PC-9 (cell line): ENCODE measurements at places on chromosomes 1 and 21.

- H3K4me1 ChIP-seq: peaks cover under 1% of the 10 kb centered on the region; the same call in 1 of the 2 replicates
- H3K4me3 ChIP-seq: no peak overlapping the region
- H3K36me3 ChIP-seq: peaks cover 35% of the 10 kb centered on the region
- no peak overlapping the region for H3K27ac ChIP-seq
- no peaks in the 10 kb centered on the region for H3K27me3 ChIP-seq
These were observed 11.8 kb downstream of the LRRC8D start for GRCh38 chr1:89832496-89833127.

- no peak for DNase-seq
- no peaks in the 10 kb centered on the region for H3K27me3 ChIP-seq
- no peak overlapping the region for H3K27ac ChIP-seq
These were observed 45.9 kb upstream of the NRDC start for GRCh38 chr1:51924455-51924854.

DNA sequence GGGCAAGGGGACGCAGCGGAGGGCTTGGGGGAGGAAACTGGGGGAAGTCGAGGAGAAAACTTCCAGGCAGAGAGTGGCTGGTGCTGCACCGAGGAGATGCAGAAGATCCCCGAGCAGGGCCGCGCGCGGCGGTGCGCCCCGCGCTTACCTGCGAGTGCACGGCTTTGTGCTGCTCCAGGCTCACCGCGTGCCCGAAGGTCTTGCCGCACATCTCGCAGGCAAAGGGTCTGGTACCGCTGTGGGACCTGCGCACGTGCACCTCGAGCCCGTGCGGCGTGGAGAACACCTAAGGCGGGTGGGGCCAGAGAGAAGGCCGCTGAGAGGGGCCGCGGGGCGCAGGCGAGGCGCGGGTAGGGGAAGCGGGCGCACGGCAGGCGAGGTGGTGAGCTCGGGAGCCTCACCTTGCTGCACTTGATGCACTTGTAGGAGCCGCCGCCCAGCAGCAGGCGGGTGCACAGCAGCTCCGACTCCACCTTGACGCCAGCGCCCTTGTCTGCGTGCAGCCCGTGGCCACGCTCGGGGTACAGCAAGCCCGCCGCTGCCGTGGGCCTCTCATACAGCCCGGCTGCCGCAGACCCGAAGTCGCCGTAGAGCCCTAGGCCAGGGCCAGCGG lies 6.4 kb downstream of the GFI1 start:
- no peak for DNase-seq
- H3K36me3 ChIP-seq: no peaks in the 10 kb centered on the region
- 0 out of 2 replicates have a peak, but pooled peaks cover 11% of the 10 kb centered on the region for H3K4me1 ChIP-seq
- H3K27ac ChIP-seq: no peak overlapping the region
- H3K27me3 ChIP-seq: peaks cover 28% of the 10 kb centered on the region; the same call in 1 of the 2 replicates
- no peak overlapping the region for H3K4me3 ChIP-seq

DNA sequence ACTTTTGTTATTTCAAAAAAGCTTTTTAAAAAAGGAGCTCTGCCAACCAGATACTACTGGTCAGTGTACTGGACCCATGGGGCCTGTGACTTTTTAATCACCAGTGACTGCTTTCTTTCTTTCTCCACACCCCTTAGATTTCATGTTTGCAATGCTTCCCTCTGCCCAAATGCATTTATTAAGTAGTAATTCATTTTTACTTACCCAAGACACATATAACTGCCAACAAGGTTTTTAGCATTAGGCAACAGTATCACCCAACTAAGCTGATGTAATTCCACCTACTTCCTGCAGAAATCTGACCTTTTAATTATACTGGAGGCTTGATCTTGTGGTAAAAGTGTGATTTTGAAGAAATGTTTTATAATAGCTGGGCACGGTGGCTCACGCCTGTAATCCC lies 12.5 kb downstream of the MECR start:
- 0 out of 2 replicates have a peak, but pooled peaks cover 5% of the 10 kb centered on the region for H3K36me3 ChIP-seq
- H3K4me3 ChIP-seq: no peak overlapping the region
- H3K27ac ChIP-seq: peak overlapping the region; percentile 50
- H3K4me1 ChIP-seq: no peaks in the 10 kb centered on the region
- H3K27me3 ChIP-seq: no peaks in the 10 kb centered on the region
- DNase-seq: peak; percentile 39

DNA sequence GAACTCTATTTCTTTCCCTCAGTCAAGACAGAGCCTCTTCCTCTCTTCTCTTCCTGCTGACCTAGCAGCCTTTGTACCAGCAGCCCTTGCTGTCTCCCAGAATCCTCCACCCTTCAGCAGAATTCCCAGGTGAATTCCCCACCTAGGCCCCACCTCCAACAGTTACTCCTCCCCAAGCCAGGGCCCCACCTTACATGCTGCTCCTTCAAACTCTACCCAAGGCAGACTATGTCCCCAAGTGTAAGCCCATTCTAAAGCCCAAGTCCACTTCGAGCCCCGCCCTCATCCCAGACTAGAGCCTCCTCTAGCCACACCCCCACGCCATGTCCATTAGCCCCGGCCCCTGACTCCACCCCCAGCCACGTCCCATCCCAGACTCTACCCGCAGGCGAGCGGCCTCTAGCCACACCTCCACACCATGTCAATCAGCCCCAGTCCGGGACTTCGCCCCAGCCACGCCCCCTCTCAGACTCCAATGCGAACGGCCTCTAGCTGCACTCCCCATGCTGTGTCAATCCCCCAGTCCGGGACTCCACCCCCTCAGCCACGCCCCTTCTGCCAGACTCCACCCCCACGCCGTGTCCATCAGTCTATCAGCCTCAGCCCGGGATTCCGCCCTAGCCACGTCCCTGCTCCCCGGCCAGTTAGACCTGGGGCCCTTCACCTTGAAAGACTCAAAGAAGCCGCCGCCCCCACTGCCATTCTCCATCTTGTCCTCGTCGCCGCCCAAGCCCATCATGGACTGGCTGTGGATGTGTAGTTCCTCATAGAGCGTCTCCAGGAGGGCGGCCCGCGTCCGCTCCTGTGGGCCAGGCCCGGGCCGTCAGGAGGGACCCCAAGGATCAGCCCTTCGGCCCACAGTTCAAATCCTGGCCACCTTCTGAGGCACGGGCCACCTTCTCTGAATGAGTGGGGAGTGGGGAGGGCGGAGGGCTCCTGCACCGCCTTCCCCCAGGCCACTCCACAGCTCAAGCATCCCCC lies 61.3 kb downstream of the RAP1GAP start:
- no peaks in the 10 kb centered on the region for H3K4me1 ChIP-seq
- DNase-seq: peak; percentile 67
- no peaks in the 10 kb centered on the region for H3K27me3 ChIP-seq
- no peak overlapping the region for H3K27ac ChIP-seq
